ENCODE measurements at places on chromosomes 1 and 21.

- no peak for DNase-seq
These were observed 1.3 kb upstream of the RCC2 start for GRCh38 chr1:17440827-17441168.

DNA sequence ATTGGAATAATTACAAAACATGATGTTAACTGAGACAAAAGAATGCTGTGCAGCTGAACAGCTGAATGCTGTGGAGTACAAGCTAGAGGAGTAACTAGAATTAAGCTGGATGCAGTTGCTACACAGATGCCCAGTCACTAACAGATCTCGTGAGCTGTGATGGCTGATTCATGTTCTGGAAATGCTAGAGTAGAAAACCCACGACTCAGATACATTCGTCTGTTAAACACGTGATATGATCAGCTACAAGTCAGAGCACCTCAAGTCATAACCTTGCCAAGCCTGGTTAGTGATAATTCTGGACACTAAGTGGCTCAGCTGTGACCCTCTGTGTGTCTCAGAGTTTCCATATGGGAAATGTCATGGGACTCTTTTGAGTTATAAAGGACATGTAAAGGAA, 89.7 kb upstream of the ESRRG start:
- no peak for DNase-seq

- DNase-seq, result no peak
These were observed 154.1 kb downstream of the PHTF1 start for GRCh38 chr1:113605146-113605545.

- no peak for DNase-seq
These were observed 5.9 kb upstream of the ZNF124 start for GRCh38 chr1:247177755-247178154.

DNA sequence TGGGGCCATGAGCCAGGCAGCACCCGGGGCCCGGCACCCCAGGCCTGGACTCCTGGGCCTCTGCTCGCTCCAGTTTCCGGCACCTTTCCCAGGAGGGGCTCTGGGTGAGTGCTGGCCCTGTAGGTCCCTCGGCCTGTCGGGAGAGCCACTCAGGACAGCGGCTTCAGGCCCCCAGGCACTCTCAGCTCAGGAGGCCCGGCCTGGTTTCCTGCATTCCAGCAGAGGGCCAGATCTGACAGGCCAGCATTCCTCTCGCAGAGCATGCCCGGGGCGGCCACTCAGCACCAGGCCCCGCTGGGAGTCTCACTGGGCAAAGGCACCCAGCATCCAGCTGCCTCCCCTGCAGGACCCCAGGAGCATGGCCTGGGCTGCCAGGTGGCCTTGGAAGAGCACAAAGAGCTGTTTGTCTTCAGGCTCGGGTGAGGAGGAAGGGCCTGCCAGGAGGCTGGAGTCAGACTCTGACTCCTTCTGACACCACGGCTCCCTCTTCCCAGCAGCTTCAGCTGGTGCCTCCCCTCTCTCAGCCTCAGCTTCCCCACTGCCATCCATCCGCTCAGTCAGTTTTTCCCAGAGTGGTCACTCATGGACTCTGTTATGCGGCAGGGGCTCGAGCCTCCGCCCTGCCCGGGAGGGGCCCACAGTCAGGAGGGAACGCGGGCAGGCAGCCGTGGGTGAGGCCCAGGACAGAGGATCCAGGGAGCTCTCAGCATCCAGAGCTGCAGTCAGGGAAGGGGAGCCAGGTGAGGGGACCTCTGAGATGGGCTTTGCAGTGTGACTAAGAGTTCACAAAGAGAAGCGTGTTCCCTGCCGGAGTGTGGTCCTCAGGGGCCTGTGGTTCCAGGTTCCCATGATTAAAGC, 51.7 kb downstream of the WNT9A start:
- no peak for DNase-seq

DNA sequence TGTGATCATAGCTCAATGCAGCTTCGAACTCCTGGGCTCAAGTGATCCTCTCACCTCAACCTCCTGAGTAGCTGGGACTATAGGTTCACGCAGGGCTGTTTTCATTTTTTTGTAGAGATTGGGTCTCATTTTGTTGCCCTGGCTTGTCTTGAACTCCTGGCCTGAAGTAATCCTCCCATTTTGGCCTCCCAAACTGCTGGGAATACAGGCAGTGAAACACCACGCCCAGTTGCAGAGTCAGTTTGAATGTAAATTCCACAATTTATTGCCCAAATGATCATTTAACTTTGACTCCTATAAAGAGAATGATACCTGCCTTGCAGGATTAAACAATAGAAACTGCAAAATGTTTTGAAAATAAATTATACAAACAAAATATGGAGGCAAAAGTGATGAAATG, 10.7 kb downstream of the GOLPH3L start:
- DNase-seq, result no peak

All from astrocyte of the cerebellum (primary cell).